ENCODE measurements at places on chromosomes 4 and X.
A peak's percentile ranks its signal among the peaks of the same experiment; 100 is the strongest.

DNA sequence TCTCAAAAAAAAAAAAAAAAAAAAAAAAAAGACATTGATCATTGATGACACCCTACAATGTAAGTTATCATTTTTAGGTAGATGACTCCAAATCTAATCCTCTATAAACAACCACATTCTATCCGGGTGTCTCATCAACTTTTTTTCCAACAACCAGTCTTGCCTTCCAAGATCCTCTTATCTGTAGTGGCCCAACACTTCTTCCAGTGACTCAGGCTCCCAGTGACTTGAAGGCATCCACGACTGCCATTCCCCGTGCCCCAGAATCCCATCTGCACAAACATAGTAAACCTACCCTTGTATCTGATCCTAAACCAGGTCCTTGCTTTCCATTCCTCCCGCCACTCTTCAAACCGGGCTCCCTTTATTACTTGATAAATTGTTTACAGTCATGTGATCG, 15.6 kb upstream of the TSPAN5 start:
- DNase-seq: no peak

DNA sequence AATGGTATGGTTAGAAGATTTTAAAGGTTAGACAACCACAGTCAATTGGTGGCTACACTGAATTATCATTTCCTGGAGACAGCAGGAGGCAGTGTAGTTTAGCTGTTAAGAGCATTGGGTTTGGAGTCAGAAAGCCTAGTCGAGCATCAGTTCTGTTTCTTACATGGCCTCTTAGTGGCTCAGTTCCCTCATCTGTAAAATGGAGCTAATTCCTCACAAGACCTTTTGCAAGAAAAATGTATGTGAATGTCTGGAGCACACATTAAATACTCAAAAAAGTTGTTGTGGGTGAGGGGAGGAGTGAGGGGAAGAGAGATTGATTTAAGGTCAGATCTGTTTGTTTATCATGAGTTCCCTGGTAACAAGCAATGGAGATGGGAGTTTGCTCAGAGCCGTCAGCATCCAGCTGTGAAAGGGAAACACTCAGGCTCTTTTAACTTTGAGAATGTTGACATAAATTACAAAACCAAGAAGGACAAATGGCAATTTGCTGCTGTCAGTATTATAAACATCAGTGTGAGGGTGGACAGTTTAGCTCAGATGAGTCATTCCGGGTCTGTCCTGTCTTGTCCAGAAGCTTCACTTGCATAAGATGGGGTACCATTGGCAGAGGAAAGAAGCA, 98.2 kb upstream of the PGRMC2 start:
- DNase-seq: no peak

GRCh38 chr4:53943345-53944085, 120.9 kb downstream of the CHIC2 start:
- DNase-seq: no peak

GRCh38 chr4:138871555-138871875, 144.1 kb upstream of the NOCT start:
- no peak for DNase-seq

- no peak for DNase-seq
Observed at GRCh38 chr4:8938137-8938536, 66.5 kb upstream of the HMX1 start.

DNA sequence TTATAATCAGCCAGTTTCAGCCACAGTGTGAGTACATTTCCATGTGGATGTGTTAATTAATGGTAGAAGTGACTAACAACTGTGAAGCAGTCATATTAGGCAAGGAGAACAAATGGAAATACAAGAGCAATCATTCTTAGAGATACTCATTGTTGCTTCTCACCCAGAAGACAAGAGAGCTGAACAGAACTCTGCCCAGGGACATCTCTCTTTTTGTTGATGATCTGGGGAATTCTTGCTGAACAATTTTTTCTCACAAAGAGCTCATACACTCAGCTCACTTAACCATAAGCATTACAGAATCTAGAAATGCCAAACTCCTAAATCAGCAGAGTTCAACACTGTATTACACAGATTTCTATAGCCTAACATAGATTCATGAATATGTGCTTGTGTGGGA, 150.1 kb downstream of the COMMD8 start:
- DNase-seq: no peak

GRCh38 chr4:71239365-71239764, 99.5 kb upstream of the SLC4A4 start:
- no peak for DNase-seq

DNA sequence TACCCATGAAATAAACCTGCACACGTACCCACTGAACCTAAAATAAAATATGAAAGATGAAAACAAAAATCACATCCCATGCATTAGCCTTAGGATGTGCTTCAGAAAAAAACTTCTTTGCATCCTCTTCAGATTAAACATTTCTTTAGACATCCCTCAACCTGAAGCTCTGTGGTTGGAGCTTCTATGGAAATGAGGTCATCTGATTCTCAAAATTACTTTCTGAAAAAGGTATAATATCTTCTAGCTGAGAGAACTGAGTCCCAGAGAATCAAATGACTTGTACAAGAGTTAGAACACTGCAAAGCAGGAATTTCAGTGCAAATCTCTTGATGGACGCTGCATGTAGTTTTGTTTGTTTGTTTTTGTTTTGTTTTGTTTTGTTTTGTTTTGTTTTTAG, 19.1 kb upstream of the ANTXR2 start:
- DNase-seq: no peak

DNA sequence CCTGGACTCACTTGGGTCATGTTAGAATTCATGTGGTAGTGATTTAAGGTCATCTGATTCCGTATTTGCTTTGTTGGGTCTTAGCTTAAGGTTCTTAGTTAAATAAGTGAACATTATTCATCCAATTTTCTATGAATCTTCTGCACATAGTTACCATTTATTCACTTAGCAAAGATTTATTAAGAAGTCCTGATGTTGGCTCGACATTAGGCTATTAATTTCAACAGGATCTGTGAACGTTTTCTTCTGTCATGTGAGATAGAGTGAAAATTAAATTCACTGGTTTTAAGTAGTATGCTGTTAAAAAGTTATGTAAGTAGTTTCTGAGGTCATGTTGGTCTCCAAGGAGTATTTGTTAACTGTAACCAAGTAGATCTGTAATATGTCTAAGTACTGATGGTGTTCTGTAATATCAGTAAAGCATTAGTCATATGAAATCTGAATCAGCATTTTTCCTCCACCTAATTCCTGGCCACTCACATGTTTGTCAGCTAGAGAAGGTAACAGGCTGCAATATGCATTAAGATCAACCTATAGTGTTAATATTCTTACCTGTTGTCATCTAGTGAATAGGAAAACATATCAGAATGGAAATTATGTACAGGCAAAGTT, 155.6 kb downstream of the PCDH7 start:
- no peak for DNase-seq

GRCh38 chrX:121308276-121308805, 260.9 kb downstream of the GLUD2 start:
- no peak for DNase-seq

- no peak for DNase-seq
Observed at GRCh38 chr4:1172228-1172851, at the start of gene SPON2. Gene SPON2, minus strand, starts transcription at chr4:1172583.

- DNase-seq: no peak
Observed at GRCh38 chrX:63475200-63475599, 124.1 kb upstream of the SPIN4 start.

- no peak for DNase-seq
Observed at GRCh38 chr4:144754562-144755410, 108.8 kb downstream of the HHIP start.

DNA sequence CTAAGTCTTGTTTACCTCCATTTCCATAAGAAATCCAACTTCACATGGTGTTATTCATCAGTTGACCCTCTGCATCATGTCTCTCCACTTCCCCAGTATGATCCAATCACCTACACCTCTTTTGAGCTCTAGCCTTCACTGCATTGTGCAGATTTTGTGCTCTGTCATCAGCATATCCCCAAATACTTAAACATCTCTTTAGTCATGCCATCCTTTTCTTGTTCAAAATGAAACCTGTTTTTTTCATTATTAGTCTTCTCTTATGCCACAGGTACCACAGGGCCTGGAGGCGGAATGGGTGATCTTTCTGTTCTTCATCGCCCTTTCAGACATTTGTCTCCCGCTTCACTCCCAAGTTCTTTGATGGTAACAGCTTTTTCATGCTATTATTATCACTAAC, 382.7 kb upstream of the GALNTL6 start:
- no peak for DNase-seq

GRCh38 chrX:120560405-120560841, 339 bp downstream of the CUL4B start:
- DNase-seq: peak; percentile 60

GRCh38 chr4:152176627-152177214, 359.2 kb downstream of the FBXW7 start:
- DNase-seq: no peak

- no peak for DNase-seq
Observed at GRCh38 chr4:158930639-158930972, 161.8 kb downstream of the FNIP2 start.

DNA sequence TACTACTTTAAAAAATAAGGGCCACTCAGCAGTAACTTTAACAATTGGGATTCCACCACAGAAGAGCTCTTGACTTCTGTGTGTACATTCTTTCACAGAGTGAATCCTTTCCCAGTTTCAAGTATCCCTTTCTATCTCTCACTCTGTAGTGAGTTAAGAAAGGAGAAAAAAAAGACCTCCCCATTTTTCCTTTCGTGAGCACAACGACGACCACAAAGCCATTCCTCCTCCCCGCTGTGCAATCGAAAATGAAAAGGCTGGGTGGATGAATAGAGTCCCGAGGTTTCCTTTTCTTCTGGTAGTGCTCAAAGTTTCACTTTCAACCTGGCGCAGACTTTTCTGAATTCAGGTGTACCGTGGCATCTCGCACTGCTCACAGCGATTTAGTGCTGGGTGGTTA, 58.0 kb downstream of the TAB3 start:
- no peak for DNase-seq

DNA sequence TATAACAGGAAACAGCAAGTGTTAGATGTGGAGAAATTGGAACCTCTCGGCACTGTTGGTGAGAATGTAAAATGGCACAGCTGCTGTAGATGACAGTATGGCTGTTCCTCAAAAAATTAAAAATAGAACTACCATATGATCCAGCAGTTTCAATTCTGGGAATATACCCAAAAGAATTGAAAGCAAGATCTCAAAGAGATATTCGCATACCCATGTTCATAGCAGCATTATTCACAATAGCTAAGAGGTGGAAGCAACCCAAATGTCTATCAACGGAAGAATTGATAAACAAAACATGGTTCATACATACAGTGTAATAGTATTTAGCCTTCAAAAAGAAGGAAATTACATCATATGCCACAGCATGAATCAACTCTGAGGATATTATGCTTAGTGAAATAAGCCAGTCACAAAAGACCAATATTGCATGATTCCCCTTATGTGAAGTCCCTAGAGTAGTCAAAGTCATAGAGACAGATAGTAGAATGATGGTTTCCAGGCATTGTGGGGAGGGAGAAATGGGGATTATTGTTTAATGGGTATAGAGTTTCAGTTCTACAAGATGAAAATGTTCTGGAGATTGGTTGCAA, 467.7 kb downstream of the IDS start:
- DNase-seq: no peak

GRCh38 chr4:20520901-20521300, 179.4 kb upstream of the PACRGL start:
- DNase-seq: no peak

- no peak for DNase-seq
Observed at GRCh38 chrX:72048510-72049455, 82.9 kb downstream of the RTL5 start.

DNA sequence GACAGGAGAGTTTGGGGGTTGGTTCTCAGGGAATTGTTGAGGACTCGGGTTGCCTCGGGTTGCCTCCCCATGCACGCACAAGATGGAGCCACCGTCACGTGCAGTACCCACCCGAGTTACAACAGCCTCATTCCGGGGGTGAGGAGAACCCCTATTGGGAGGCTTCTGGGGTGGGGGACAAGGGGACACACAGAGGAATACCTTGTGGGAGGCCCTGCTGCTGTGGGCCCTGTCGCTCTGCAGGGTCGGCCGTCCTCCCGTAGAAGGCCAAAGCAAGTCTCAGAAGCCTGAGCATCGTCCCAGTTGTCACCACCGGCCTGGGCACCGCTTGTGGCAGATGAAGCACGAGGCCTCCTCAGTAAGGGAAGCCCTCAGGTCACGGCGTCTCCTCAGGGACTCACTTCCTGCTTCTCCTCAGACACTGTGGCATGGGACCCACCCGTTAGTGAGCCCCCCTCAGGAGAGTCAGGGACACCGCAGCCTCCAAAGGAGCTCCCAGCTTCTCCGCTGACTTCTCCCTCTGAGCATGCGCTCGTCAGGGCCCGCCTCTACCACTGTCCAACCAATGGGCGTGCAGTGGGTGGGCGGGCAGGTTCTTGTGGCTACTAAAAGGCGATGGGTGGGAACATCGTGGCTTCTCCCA, at the start of gene CT55:
Gene CT55 (minus strand): TSS at position 522 of the 643 bp plus-strand sequence. CDS start 227 bp downstream, at position 295.
- no peak for DNase-seq

GRCh38 chr4:145779319-145779801, 99.4 kb downstream of the C4orf51 start:
- no peak for DNase-seq

DNA sequence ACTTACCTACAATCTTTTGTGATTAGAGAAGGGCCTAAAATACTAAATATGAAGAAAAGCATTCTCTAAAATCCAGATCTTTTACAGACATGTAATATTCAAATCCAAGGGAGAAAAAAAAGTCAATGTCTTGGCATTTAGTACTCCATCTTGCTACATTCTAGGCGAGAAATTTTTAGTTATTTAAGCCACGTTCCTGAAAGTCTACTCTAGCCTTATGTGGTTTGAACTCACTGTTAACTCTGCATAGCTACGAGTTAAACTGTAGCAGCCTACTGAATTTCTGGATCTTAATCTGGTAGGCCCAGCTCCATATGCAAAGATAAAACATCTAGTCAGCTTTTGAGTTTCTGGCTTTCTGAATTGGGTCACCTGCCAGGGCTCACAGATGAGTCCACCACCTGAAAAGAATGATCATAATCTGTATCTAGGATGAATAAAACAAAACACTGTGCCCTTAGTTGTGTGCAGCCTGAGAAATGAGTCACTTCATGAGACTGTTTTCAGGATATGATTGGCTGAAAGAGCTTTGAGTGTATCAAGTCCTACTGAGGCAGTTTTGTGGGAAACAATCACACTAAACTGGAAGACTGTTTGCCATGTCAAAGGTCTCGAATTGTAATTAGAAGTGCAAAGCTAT, 3.2 kb upstream of the NEK1 start:
- no peak for DNase-seq

DNA sequence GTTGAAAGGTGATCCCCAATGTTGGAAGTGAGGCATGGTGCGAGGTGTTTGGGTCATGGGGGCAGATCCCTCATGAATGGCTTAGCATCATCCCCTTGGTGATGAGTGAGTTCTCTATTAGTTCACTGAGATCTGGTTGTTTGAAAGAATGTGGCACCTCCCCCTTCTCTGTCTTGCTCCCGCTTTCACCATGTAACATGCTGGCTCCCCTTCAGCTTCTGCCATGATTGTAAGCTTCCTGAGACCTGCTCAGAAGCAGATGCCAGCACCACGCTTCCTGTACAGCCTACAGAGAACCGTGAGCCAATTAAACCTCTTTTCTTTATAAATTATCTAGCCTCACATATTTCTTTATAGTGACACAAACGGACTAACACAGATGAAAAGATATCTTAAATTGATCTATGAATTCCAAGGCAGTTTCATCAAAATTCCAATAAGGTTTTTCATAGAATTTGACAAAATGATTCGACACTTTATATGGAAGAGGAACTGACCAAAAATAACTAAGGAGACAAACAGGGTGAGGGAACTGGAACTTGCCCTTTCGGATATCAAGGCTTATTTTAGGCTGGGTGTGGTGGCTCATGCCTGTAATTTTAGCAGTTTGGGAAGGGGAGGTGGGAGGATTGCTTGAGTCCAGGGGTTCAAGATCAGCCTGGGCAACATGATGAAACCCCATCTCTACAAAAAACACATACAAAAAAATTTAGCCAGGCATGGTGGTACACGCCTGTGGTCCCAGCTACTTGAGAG, 56.9 kb upstream of the OGT start:
- DNase-seq: no peak
